A172 (cell line): ENCODE measurements at places on chromosomes 2 and 18.

DNA sequence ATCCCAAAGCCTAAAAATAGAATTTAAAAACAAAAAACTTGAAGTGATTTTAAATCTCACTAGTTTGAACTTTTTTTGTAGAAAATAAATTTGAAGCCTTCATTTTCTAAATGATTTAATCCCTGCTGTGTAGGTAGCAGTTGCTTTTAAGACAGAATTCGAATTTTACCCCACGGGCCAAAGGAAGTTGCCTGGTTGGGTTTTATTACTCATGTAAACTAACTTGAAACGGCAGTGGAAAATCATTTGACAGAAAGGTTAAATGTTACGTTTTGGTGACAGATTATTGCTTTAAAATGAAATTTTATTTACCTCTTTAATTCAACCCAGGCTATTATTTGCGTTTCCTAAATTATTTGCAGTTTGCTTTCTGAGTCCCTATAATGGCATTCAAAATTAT lies 2.0 kb downstream of the MAPRE2 start:
- no peak for DNase-seq

- DNase-seq: no peak
Observed at GRCh38 chr2:31268344-31268743, 34.4 kb downstream of the EHD3 start.

- DNase-seq: peak; percentile 15
Observed at GRCh38 chr18:79577451-79578395, 101.9 kb upstream of the CTDP1 start.

- DNase-seq: no peak
Observed at GRCh38 chr2:109196081-109196875, 67.3 kb downstream of the SH3RF3 start.

DNA sequence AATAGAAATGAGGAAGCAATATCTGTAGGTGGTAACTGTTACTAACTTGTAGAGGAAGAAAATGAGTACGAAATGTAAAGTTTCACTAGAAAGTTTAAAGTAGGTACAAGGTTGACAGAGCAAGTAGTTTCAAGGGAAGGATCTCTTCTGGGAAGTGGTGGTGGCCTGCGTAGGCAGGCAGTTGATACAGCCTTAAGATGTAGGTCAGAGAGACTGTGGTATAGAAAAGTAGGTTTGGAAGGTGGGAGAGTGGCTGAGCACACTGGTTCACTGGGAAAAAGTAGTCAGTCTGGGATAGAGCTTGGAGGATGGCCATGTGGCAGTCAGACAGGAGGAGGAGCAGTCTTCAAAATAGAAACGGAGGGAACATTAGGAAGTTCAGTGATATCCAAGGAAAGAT lies 23.5 kb downstream of the KDM3A start:
- no peak for DNase-seq

DNA sequence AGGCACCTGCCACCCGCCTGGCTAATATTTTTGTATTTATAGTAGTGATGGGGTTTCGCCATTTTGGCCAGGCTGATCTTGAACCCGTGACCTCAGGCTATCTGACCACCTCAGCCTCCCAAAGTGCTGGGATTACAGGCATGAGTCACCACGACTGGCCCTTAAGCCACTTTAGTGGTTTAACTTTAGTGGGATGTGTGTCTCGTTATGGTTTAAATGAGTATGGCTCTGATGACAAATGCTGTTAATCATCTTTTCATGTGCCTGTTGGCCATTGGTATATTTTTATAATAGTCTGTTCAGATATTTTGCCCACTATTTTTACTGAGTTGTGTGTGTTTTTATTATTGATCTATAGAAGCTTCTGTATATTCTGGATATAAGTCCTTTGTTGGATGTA lies 205.9 kb downstream of the MYO1B start:
- DNase-seq: no peak

GRCh38 chr2:111176867-111177266 lies 56.2 kb downstream of the BCL2L11 start:
- no peak for DNase-seq

GRCh38 chr2:138086576-138086975 lies 122.3 kb downstream of the HNMT start:
- no peak for DNase-seq

- DNase-seq: no peak
Observed at GRCh38 chr18:13612196-13612997, 114.0 kb downstream of the FAM210A start.

- DNase-seq: peak; percentile 25
Observed at GRCh38 chr2:216029416-216030129, 16.2 kb upstream of the MREG start.
